Hematopoietic multipotent progenitor cell treated with erythropoietin and hydrocortisone succinate and interleukin-3 and kit ligand, for 17 days (in vitro differentiated cells): ENCODE measurements at places on chromosomes 2 and 18.

DNA sequence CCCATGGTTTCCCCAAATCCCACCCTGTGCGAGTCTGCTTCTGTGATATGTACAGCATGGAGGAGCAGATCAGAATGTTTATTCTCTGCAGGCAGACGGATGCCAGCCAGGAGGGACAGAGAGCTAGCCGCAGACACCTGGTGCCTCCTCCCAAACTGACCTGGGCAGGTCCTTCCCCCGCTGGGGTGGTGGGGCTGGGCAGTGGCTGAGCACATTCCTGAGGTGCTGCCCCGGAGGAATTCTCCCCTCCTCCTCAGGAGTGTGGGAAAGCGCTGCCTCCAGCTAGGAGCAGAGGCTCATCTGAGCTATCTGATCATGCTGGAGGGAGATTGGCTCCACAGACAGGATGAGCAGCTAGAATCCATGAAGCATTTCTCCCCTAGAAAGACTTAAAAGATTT, 21.7 kb downstream of the C2orf92 start:
- DNase-seq = no peak

DNA sequence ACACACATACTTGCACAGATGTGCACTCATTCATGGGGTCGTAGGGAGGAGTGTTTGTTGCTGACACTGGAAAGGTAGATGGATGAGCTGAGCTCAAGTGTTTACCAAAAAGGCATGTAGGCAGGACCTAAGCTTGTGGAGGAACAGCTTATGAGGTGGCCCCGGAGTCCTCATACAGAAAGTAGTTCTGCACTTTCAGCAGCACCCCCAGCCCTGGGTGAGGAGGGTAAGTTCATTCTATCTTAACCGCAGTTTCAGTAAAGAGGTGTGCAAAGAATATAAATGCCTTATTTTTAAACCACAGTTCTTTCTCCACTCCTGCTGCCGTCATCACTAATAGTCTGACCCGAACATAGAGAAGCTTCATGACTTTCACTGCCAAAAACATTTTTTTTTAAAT, 31.7 kb upstream of the RNF152 start:
- DNase-seq = no peak

- DNase-seq = no peak
These were observed 18.9 kb upstream of the BAZ2B start for GRCh38 chr2:159635006-159635789.

DNA sequence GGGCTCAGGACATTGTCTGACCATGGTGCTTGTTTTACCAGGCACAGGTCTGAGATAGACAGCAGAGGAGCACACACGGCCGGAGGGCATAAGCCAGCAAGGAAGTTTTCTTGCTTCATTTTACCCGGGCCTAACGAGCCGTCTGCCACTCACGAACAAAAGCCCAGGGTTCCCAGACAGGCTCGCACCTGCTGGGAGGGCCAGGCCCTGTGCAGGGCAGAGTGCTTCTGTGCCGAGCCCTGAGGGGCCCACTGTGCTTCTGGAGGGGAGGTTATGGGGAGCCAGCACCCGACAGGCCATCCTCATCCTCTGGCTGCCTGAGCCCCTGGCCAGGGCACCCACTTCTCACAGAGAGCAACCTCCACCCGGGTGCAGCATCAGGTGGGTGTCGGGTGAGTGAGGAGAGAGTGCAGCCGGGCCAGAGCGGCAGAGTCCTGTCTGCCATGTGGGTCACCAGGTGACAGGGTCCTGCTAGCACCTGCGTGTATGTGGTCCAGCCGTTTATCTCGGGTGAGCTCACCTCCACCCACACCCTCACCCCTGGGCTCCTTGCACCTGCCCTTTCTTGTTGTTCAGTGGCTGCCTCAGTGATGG, 297.9 kb downstream of the NDUFA10 start:
- DNase-seq = no peak

- DNase-seq = no peak
These were observed 522.0 kb downstream of the PLCL1 start for GRCh38 chr2:198326431-198326830.

GRCh38 chr2:124080281-124081153, 55.4 kb downstream of the CNTNAP5 start:
- no peak for DNase-seq

GRCh38 chr2:237281836-237282306, 132.1 kb downstream of the COL6A3 start:
- no peak for DNase-seq

- no peak for DNase-seq
These were observed 14.1 kb downstream of the LAMA3 start for GRCh38 chr18:23703057-23703986.

DNA sequence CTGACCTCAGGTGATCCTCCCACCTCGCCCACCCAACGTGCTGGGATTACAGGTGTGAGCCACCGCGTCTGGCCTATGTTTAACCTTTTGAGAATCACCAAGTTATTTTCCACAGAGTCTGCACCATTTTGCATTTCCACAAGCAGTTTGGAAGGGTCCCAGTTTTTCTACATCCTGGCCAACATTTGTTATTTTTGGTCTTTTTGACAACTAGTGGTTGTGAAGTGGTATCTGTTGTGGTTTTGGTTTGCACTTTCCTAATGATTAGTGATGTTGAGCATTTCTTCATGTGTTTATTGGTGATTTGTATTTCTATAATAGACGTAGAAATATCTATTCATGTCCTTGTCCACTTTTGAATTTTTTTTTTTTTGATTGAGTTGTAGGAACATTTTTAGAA, 67.9 kb downstream of the BIRC6 start:
- DNase-seq = no peak

DNA sequence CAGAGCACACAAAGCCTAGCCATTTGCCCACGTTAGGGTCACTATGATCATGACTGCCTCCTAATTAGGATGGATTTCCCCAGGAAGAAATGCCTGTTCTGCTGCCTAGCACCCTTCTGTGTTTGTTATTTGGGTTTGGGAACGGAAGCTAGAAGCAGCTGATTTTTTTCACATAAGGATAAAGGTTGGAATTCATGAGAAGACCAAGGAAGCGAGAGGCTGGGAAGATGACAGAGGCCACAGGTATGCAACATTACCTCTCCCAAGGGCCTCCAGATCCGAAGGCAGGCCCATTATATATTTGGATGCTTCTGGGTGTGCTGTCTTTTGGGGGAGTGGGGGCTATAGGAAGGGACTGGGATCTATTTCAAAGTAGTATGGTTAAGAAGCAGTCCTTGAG, 204.7 kb downstream of the FBXO15 start:
- no peak for DNase-seq

- peak; percentile 57 for DNase-seq
These were observed 78.2 kb downstream of the DYSF start for GRCh38 chr2:71531522-71532047.

DNA sequence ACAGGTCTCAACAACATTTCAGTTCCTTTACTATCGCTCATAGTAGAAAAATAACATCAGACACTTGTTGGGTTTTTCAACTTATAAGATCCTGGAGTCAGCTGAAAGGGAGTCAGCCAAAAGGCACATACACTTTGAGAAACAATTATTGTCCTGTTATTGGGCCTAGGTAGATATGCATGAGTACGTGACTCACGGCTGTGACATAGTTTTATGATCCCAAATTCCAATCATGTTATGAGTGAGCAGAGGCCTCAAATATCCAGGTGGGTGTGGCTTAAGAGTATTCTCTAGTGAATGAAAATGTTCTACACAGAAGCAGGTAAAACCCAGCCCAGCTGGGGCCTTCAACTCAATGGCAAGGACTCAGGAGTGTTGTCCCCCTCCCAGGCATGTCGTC, 27.2 kb downstream of the SERPINB8 start:
- DNase-seq = no peak

DNA sequence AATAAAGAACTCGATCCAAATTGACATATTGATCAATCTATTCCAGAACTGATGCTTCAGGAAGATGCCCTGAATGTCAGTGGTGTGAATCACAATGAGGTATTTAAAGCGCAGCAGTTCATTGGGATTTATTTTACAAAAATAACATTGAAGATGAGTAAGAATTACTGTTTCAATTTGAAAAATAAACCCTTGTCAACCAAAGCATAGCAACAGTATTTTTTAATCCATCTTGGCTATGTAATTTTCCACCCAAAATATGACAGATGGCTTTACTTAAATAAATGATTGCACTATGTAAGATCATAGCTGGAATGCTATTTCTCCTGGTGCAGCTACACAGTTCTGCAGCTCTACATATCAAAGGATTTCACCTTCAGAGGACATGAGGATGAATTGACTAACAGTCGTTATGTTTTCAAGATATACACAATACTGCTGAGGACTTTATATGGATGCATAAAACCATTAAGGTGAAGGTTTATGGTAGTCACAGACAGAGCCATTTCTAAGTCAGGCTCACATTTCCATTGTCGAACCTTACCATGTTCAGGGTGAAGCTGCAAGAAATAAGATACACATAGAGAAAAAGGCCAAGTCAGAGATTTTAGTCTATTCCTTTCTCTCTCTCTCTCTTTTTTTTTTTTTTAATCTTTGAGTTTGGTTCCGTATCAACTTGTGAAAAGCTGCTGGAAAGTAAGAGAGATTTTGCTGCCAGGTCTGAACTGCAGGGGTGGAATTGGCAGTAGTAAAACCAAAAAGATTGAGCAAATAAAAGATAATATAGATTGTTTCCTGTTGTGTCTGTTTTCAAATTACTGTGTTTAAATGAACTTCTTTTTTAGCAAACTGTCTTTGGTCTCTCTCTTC, 398.0 kb upstream of the CDH20 start:
- no peak for DNase-seq

- no peak for DNase-seq
These were observed 2.9 kb upstream of the GAL3ST2 start for GRCh38 chr2:241773511-241774418.

DNA sequence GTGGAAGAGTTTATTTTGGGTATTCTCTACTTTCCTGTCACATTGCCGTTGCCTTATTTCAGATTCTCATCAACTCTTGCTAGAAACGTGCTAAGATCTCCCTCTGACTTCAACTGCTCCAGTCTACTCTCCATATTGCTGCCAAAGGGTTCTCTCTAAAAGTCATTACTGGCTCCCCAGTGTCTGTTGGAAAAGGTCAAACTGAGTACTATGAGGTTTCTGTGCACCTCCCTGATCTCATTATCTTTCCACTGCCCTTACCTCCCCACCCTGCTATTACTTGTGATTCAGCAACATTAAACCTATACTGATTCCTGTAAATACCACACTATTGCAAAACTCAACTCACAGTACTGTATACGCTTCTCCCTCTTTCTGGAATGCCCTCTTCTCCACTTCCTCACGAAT, 1.9 kb upstream of the KRCC1 start:
- DNase-seq = peak; percentile 64

DNA sequence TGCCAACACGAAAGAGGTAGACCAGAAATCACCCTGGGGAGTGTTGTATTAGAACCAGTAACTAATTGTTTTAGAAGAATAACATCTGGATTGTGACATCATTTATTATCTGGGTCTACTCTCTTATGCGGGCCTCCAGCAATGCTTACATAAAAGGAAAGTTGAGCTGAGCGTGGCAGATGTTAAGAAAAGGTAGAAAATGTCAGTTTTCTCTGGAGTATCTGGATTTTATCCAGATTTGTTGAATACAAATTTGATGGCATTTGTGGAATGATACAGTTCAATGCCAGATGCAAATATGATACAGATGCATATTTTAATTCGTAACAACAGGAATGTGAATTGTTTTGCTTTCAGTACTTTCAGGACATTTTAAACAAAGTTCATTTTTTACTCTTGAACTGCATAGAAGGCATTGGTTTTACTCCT, 90.3 kb downstream of the PRPF40A start:
- peak; percentile 35 for DNase-seq

GRCh38 chr2:104385743-104386142, 468.2 kb upstream of the POU3F3 start:
- DNase-seq = no peak

DNA sequence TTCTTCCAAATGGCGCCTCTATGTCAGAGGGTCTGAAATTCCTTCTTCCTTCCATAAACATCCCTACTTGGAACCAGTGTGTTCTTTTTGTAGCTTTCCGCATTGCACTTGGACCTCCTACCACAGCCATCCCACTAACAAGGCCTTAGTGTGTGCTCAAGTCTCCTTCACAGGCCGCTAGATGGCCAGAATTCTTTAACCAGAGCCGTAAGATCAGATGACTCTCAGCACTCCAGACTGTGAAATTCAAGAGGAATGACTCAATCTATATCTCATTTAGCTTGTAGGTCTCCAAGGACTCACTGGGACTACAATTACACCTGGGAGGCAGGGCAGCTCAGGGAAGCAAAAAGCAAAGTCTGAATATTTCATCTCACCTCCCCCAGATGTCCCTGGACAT, 298.9 kb downstream of the EIPR1 start:
- no peak for DNase-seq

DNA sequence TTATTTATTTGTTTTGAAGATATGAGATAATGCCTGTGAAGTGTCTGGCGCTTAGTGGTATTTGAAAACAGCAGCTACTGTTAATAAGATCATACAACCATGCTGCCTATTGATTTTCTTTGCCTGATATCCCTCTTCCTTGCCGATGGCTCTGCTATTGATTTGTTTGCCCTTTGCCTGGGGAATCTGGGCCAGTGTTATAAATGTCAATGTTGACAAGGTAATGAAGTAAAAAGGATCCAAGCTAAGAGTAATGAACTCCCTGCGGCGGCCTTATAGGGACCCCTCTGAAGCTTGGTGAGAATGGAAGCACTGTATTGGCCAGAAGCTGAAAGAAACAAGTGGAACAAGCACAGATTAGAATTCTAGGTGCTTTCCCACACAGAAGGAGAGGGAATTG, 854.6 kb downstream of the CNTNAP5 start:
- DNase-seq = no peak

DNA sequence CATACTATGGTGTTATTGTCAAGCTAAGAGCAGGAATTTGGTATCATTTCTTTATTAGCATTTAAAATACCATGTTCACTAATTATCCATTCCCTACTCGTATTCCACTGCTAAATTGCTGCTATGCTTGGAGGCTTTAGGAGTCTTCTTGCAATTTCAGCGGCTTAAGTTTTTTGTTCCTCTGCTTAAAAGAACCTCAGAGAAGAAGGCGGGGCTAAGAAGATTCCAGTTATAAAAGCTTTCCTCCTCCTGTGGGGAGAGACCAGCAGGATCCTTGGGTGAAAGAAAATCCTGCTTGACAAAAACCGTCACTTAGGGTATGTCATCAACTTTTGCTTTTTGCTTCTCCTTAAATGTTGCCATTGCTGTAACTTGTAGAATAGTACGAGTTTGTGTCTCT, at the start of gene TRPM8:
TSS of gene TRPM8 (plus strand) at position 258 of the 400 bp plus-strand sequence. CDS start 9,165 bp downstream, outside the sequence.
- no peak for DNase-seq

- DNase-seq = no peak
These were observed 472.5 kb upstream of the PIK3C3 start for GRCh38 chr18:41482501-41482900.

DNA sequence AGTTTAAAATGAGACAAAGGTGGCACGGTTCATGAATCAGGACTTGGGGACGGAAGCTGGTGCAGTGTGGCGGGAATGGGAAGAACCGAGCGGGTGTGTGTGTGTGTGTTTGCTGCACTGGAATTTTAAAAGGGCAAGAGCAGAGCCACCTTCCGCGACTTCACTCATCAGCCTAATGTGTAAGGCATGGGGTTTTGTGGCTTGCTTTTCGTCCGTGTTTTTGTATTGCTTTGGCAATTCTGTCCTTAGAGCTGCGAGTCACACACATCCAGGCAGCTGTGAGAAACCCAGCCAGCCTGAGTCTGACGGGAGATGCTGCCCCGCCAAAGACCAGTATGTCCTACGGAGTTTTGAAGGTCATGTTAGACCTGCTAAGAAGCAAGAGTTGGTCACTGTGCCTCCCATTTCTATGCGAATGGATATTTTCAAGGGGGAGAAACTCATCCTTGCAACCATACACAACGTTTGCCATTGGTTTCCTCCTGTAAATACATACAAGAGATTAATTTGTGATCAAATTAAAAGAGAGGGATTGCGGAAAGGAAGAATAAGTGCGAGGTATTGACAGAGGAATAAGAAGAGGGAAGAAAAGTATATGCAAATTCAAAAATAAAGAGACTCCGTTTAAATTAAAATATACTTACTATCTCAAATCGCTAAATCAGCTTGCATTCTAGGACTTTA, 665 bp upstream of the CACNB4 start:
- no peak for DNase-seq
